Naive thymus-derived CD8-positive, alpha-beta T cell (primary cell): ENCODE measurements at places on chromosomes 4 and X.
A peak's percentile ranks its signal among the peaks of the same experiment; 100 is the strongest.

DNA sequence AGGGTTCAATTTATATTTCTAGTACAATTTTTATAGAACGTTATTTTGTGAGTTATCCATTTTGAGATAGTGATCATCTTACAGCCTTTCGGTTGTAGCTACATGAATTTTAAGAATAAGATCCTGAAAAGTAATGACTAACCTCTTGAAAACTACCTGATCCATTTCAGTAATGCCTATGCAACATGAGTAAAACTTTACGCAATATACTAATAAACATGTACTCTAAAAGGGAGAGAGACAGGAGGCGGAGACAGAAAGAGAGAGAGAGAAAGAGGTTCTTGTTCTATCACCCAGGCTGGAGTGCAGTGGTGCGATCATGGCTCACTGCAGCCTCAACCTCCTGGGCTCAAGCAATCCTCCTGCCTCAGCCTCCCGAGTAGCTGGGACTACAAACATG, 816.1 kb downstream of the CCSER1 start:
- H3K4me1 ChIP-seq = no peaks in the 10 kb centered on the region
- H3K27ac ChIP-seq = no peak overlapping the region
- DNase-seq = no peak
- H3K27me3 ChIP-seq = no peaks in the 10 kb centered on the region

GRCh38 chrX:110671068-110671803, 124.4 kb downstream of the CHRDL1 start:
- no peak overlapping the region for H3K27ac ChIP-seq
- H3K4me3 ChIP-seq = no peak overlapping the region
- no peaks in the 10 kb centered on the region for H3K36me3 ChIP-seq
- peaks cover 6% of the 10 kb centered on the region for H3K27me3 ChIP-seq
- no peak for DNase-seq
- H3K4me1 ChIP-seq = peaks cover 1% of the 10 kb centered on the region

- H3K27me3 ChIP-seq = peaks cover 14% of the 10 kb centered on the region
- DNase-seq = no peak
- no peak overlapping the region for H3K4me3 ChIP-seq
- H3K36me3 ChIP-seq = no peaks in the 10 kb centered on the region
Measured at GRCh38 chr4:123954220-123954619, 557.6 kb downstream of the SPRY1 start.

- H3K4me3 ChIP-seq = no peak overlapping the region
- no peaks in the 10 kb centered on the region for H3K4me1 ChIP-seq
- H3K27me3 ChIP-seq = peaks cover 7% of the 10 kb centered on the region
- DNase-seq = no peak
- no peak overlapping the region for H3K27ac ChIP-seq
Measured at GRCh38 chr4:86614865-86615264, 20.8 kb downstream of the PTPN13 start.

DNA sequence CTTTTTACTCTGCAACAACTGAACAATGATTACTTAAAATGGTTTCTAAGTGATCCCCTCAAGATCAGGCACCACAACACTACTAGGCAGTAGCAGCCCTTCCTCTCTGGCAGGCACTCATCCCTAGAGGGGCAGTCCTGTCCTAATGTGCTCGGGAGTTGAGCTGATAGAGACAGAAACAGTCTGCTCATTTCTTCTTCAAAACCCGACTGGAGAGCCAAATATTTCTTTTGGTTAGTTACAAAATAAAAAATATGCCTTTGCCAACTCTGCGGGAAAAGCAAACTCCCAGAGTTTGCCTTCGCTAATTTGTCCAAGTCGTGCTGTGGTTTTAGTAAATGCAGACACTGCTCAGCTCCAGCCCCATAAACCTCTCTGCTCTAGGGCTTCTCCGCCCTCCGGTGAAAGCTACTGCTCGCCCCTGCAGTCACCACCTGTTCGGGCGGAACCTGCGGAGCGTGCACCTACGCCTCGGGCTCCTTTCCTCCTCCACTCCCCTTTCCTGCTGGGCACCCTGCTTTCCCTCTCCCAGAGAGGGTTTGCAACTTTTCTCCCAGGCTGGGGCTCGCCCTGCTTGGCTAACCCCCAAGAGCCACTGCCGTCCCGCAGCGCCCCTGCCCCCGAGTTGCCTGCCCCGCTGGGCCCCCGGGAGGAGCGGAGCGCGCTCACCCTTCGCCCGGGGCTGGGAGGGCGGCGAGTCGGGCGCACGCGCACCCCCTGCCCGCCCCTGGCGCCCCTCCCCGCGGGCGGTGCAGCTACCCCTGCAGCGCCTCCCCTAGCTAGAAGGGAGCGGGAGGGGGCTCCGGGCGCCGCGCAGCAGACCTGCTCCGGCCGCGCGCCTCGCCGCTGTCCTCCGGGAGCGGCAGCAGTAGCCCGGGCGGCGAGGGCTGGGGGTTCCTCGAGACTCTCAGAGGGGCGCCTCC, at the start of gene NPNT:
TSS of gene NPNT (plus strand) at position 812 of the 923 bp plus-strand sequence. CDS start 182 bp downstream, outside the sequence.
- no peak for DNase-seq
- H3K36me3 ChIP-seq = no peaks in the 10 kb centered on the region
- H3K27me3 ChIP-seq = peaks cover 54% of the 10 kb centered on the region
- H3K4me1 ChIP-seq = no peaks in the 10 kb centered on the region

DNA sequence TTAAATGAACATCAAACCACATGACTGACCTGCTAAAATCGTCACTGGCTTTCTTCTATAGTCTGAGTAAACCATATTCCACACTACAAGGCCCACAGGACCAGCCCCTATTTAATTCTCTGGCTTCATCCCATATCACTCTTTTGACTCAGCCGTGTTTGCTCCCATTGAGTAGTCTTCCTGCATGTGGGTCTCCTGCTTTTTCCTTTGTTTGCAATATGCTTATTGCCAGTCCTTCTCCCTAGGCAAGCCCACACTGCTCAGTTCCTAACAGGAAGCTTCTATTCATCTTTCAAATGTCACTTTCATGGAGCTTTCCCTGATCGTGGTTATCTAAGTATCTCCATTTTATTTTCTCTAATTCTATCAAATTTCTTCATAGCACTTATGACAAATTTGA, 329.6 kb downstream of the RAPGEF2 start:
- peaks cover 4% of the 10 kb centered on the region for H3K4me1 ChIP-seq
- no peak overlapping the region for H3K4me3 ChIP-seq
- H3K27ac ChIP-seq = no peak overlapping the region
- no peak for DNase-seq
- H3K27me3 ChIP-seq = peaks cover 2% of the 10 kb centered on the region

- no peaks in the 10 kb centered on the region for H3K4me1 ChIP-seq
- no peaks in the 10 kb centered on the region for H3K36me3 ChIP-seq
- DNase-seq = no peak
- H3K4me3 ChIP-seq = no peak overlapping the region
Measured at GRCh38 chrX:5145957-5146356, 1082.7 kb downstream of the NLGN4X start.

- H3K36me3 ChIP-seq = no peaks in the 10 kb centered on the region
- peaks cover 74% of the 10 kb centered on the region for H3K4me1 ChIP-seq
- DNase-seq = no peak
- no peaks in the 10 kb centered on the region for H3K27me3 ChIP-seq
- H3K27ac ChIP-seq = peak overlapping the region; percentile 3
- no peak overlapping the region for H3K4me3 ChIP-seq
Measured at GRCh38 chr4:38004062-38004461, 43.9 kb downstream of the PTTG2 start.

DNA sequence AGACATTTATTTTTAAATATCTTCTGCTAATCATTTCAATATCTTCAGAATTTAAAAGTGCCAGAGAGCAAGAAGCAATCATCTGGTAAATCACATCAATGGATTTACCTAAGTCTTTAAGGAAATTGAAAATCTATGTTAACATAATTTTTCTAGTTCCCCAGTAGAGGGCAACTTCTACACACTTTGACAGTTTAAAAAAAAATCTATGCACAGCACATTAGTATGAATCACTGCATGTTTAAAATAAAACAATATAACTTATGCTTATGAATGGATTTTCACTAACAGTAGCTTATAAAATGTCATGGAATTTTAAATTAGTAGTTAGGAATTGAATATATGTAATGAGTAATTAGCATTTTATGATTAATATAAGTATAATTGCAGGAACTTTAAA, 126.5 kb downstream of the REELD1 start:
- no peak for DNase-seq
- no peak overlapping the region for H3K27ac ChIP-seq
- H3K4me3 ChIP-seq = no peak overlapping the region

DNA sequence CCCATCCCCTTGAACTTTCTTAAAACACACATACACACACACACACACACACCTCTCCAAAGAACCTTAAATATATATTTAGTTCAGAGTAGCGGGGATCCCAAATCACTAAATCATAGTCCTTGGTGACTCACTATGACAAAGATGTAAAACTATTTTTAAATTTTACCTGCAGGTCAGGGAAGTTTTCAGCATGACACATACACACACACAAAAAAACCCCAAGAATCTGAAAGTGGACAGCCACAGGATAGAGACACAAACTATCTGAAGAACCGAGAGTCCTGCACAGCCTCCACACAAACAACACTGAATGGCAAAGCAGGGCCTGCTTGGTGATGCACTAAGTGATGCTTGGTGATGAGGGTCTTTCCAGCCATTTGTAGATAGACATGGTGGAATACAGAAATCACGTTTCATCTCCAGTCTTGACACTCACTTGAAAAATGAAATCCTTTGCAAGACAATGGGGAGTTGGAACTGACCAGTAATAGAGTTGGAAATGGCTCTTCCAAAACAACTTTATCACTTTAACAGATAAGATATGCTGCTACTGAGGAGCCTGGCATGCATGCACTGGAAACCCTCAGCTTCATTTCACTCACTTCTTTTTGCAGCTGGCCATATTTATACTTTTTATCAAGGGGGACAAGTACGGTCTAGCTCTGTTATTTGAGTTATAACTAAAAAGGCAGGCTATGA, 307.3 kb downstream of the RAPGEF2 start:
- H3K36me3 ChIP-seq = no peaks in the 10 kb centered on the region
- H3K4me1 ChIP-seq = no peaks in the 10 kb centered on the region
- DNase-seq = no peak
- H3K27ac ChIP-seq = no peak overlapping the region
- H3K4me3 ChIP-seq = no peak overlapping the region
